Calu3 (cell line): ENCODE measurements at places on chromosomes 5 and 9. TPM values are rescaled to one million over a fixed set of nuclear protein-coding genes. Genes with fewer than 3 reads are reported as not detected.

- peaks cover 3% of the 10 kb centered on the region for H3K4me1 ChIP-seq
- no peak overlapping the region for H3K4me3 ChIP-seq
Observed at GRCh38 chr9:136087741-136088480, 7.2 kb downstream of the NACC2 start.

The PCAT7 gene
- total RNA-seq: 2.0 and 2.1 TPM in 2 replicates

The CRHBP gene
- not detected in 2 replicates for total RNA-seq

DNA sequence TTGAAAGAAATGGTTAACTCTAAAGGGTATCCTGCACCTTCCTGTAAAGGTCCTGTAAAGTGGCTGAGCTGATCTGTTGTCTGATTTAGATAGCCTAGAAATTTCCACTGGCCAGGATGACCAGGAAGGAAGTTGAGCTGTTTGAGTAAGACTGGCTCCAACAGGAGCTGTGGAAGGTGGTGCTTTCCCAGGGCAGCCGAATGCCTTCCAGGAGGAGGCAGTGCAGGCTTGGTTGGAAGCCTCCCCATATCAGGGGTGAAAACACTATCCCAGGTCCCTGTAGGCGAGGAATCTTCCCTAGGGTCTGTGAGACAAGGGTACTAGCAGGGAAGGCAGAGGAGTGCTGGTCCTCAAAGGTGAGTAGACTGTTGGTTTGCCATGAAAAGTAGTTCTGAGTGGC lies 98.4 kb downstream of the LIX1 start:
- no peak overlapping the region for H3K27ac ChIP-seq
- peaks cover 26% of the 10 kb centered on the region for H3K4me1 ChIP-seq
- H3K4me3 ChIP-seq: no peak overlapping the region
- no peaks in the 10 kb centered on the region for H3K36me3 ChIP-seq
- no peaks in the 10 kb centered on the region for H3K27me3 ChIP-seq

DNA sequence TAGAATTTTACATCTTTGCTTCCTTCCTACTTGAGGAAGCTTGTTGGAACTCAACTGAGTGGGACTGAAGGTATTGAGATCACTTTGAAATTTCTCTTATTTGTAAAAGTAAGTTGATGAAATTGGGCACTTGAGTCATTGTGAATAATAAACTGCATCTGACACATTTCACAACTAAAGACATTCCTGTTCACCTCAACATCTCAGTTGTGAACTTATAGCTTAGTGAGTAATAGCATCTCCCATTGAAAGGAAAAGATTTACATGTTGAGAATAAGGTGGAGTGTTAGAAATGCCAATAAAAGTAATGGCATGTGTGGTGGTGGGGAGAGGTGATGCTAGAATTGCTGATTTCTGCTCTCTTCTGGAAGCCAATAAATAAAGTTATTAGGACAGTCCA lies 145.0 kb downstream of the SLC24A2 start:
- no peaks in the 10 kb centered on the region for H3K4me1 ChIP-seq
- no peak overlapping the region for H3K4me3 ChIP-seq
- H3K27me3 ChIP-seq: peaks cover 46% of the 10 kb centered on the region
- no peak overlapping the region for H3K27ac ChIP-seq
- DNase-seq: no peak
- H3K36me3 ChIP-seq: no peaks in the 10 kb centered on the region

The AFAP1L1 gene
- 7.8 and 10.3 TPM in 2 replicates for total RNA-seq

- peaks cover 46% of the 10 kb centered on the region for H3K27me3 ChIP-seq
- H3K27ac ChIP-seq: no peak overlapping the region
- H3K4me3 ChIP-seq: no peak overlapping the region
- DNase-seq: no peak
- H3K4me1 ChIP-seq: no peaks in the 10 kb centered on the region
- H3K36me3 ChIP-seq: no peaks in the 10 kb centered on the region
Observed at GRCh38 chr5:146607659-146608332, 91.8 kb upstream of the GPR151 start.

DNA sequence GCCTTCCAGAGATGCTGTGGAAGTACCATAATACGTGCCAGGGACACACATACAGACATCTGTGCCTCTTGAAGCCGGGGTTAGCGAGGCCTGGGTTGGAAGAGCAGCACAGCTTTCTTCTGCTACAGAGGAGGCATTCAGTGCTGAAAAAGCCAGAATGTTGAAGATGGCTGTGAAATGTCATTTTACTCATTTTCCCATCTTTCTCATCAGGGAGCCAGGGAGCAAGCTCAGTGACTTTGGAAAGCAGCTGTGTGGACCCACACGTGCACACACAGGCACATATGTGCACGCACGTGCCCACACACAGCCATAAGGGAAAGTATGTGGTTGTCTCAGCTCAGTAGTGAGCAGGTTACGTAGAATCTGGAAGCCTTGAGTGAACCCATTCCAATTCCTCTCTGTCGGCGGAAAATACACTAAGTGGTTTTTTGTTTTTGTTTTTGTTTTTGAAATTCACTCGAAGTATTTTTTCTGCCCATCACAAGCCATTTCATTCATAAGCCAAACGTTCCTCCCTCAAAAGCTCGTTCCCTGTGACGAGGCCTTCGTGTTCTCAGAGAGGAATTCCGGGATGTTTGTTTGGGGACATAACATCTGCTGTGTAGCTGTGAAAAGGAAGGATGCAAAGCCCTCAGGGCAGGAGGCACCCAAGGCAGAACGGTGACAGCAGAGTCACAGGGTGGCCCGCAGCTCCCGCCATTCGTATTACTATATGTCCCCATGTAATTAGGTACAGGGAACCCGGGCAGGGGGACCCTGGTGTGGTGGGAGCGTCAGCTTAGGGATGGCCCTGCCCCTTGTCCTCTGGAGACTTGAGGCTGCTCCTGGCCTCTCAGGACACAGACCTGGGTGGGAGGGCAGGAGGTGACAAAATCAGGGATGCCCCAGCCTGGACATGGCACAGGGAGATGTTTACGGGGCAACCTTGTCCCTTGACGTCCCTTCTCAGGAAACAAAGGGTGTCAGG lies 29.0 kb upstream of the ANKRD33B start:
- peaks cover 11% of the 10 kb centered on the region for H3K4me1 ChIP-seq
- DNase-seq: no peak
- H3K27me3 ChIP-seq: peaks cover 33% of the 10 kb centered on the region
- no peaks in the 10 kb centered on the region for H3K36me3 ChIP-seq
- H3K27ac ChIP-seq: no peak overlapping the region
- no peak overlapping the region for H3K4me3 ChIP-seq

- H3K27ac ChIP-seq: no peak overlapping the region
- no peaks in the 10 kb centered on the region for H3K27me3 ChIP-seq
- H3K4me1 ChIP-seq: peaks cover 25% of the 10 kb centered on the region
- no peaks in the 10 kb centered on the region for H3K36me3 ChIP-seq
- DNase-seq: peak; percentile 22
- H3K4me3 ChIP-seq: no peak overlapping the region
Observed at GRCh38 chr5:173693670-173694069, 77.2 kb upstream of the BOD1 start.

DNA sequence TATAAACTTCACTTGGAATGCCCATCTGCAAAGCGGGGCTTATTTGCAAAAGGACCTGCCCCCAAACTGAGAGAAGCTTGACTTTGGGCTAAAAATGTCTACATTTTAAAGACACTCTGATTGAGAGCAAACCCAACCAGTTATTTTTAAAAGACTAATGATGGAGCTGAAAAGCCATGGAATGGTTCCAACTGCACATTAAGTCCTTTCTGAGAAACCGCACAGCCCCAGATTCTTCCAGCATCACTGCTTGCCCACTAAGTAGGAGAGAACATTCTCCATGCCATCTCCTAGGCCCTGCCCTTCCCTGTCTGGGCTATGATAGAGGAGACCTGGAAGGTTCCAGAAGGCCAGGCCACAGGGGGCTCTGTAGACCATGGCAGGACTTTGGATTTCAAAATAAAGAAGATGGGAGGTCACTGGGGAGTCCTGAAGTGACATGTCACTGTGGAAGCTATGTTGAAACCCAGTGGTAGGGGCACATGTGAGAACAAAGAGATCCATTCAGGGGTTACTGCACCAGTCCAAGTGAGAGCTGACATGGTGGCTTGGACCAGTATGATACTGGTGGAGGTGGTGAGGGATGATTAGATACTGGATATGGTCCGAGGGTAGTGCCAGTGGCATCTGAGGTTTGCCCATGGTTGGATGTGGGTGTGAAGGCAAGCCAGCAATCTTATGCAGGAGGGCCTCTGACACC lies 179.2 kb downstream of the DAB2IP start:
- DNase-seq: no peak
- no peak overlapping the region for H3K4me3 ChIP-seq
- no peaks in the 10 kb centered on the region for H3K4me1 ChIP-seq

DNA sequence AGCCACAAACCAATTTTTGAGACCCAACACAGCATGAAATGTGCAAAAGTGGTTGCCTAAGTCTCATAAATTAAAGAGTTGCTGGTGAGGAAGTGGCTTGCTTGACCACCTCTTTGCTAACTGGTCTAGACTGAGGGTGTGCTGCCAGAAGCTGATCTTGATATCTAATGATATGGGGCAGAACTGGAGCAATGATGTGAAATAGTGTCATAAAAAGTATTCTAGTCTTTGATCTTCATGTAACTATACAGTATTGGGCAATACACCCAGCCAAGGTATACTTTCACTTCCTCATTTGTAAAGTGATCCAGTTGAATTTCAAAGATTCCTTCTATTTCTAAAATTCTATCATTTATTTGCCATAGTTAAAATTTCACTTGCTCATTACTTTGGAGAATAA lies 5.9 kb upstream of the YTHDC2 start:
- H3K27me3 ChIP-seq: peaks cover 30% of the 10 kb centered on the region
- no peak for DNase-seq
- H3K36me3 ChIP-seq: no peaks in the 10 kb centered on the region
- H3K4me3 ChIP-seq: no peak overlapping the region
- H3K4me1 ChIP-seq: peaks cover 2% of the 10 kb centered on the region

DNA sequence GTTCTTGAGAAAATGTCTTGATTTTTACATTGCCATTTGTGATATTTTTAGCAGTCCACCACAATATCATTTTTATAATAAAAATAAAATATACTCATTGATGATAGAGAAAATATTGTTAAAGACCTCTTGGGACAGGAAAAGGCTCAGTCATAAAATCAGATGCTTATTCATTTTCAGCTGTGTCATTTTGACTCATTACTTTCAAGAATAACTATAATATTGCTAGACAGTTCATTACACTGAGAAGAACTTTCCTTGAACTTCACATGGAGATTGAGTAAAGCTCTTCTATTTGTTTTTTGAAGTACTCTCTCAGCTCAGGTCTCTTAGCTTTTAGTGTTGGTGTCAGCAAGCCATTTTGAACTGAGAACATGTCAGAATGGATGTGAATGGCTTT lies 8.5 kb upstream of the MEIKIN start:
- H3K4me3 ChIP-seq: no peak overlapping the region
- H3K36me3 ChIP-seq: no peaks in the 10 kb centered on the region
- no peak overlapping the region for H3K27ac ChIP-seq
- H3K27me3 ChIP-seq: peaks cover 23% of the 10 kb centered on the region
- no peak for DNase-seq
- H3K4me1 ChIP-seq: no peaks in the 10 kb centered on the region

DNA sequence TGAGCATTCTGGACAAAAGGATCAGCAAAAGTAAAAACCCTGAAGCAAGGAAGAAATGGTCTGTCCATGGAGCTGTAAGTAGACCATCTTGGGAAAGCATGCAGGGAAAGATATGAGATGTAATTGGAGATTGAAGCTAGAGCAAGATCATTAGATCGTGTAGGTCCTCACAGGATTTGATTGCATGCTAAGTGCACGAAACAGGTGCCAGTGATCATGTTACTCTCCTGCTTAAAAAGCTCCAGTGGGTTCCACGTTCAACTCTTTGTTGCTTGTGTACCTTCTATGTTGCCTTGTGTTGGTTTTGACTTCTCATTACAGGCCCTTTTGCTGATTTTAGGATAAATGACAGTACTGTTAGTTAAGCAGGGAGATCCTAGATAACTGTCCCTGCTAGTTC lies 442.0 kb downstream of the DMRT2 start:
- no peak overlapping the region for H3K4me3 ChIP-seq
- H3K36me3 ChIP-seq: no peaks in the 10 kb centered on the region

DNA sequence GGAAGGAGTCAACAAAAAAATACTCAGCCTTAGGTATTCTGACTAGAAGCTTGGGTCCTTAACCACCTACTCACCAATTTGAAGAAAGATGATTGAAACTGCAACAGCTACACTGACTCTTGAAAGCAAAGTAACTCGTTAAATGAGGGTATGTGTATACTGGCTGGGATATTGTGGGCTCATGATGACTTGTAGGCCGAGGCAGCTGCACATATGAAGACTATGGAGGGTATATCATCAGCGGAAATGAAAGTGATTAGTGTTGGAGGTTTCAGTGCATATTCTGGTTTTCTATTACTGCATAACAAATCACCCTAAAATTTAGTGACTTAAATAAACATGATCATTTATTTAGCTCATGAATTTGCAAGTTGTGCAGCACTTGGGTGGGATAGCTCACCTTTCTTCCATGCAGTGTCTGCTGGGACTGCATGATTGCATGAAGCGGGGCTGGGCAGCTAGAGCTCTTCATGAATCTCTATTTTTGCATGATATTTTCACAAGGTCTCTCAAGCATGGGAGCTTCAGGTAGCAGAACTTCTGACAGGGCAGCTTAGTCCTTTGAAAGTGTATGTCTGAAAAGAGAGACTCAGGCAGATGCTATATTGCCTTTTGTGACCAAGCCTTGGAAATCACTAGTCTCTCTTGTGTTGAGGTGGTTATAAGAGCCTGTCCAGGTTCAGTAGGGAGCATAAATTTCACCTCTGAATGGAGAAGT lies 96.1 kb upstream of the CDKN2B start:
- H3K4me1 ChIP-seq: peaks cover 69% of the 10 kb centered on the region
- peaks cover 10% of the 10 kb centered on the region for H3K36me3 ChIP-seq
- no peak overlapping the region for H3K4me3 ChIP-seq

DNA sequence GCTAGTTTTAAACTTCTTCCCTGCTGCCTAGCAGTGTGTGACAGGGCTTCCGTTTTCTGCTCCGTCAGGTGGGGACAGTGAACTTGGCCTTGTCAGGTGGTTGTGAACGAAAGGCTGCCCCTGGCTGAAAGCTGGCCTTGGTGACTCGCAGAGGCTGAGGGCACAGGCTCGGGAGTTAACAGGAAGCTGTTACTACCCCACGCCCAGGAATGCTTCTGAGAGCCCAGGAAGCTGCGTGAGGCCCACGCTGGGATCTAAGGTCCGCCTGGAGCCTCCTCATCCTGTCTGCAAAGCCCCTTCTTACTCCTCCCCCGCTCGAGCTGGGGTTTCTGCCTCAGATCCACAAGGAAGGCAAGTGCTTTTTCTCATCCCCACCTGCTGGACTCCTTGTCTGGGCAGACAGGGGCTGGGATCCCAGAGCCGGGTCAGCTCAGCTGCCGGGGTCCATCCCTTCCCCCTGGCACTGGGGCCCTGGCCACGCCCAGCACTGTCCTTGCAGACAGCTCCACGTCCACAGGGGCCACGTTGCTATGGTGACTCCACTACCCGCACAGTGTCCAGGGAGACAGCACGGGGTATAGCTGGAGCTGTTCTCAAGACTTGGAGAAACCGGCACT lies 124.7 kb upstream of the TBC1D2 start:
- H3K4me1 ChIP-seq: peaks cover 4% of the 10 kb centered on the region
- no peaks in the 10 kb centered on the region for H3K27me3 ChIP-seq
- no peak overlapping the region for H3K27ac ChIP-seq
- DNase-seq: peak; percentile 4
- no peaks in the 10 kb centered on the region for H3K36me3 ChIP-seq

- H3K27me3 ChIP-seq: peaks cover 20% of the 10 kb centered on the region
- no peaks in the 10 kb centered on the region for H3K4me1 ChIP-seq
- DNase-seq: peak; percentile 69
- no peaks in the 10 kb centered on the region for H3K36me3 ChIP-seq
- no peak overlapping the region for H3K4me3 ChIP-seq
- no peak overlapping the region for H3K27ac ChIP-seq
Observed at GRCh38 chr5:110054240-110054639, 364.5 kb downstream of the MAN2A1 start.
